ENCODE measurements at places on chromosomes 4 and X.

DNA sequence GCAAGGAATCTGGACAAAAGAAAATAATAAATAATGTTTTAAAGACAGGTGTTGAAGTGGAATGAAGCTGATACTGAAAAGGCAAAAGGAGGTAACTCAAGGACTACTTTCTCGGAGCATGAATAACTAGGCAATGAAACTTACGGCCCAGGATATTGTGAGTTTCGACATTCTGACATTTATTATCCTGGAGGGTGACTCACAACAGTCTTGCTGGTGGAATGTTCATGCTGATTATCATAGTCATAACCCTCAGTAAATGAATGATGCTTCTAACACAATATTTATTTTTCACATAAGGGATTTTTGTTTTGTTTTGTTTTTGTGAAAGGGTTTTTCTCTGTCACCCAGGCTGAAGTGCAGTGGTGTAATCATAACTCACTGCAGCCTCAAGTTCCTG is 147.0 kb upstream of the HPGD start:
- DNase-seq = no peak

- no peak for DNase-seq
Observed at GRCh38 chr4:154534296-154534695, 15.9 kb downstream of the PLRG1 start.

- DNase-seq = no peak
Observed at GRCh38 chr4:94828882-94829281, 71.1 kb downstream of the BMPR1B start.

- DNase-seq = peak; percentile 64
Observed at GRCh38 chrX:150364347-150365050, 1.4 kb downstream of the MAMLD1 start.

DNA sequence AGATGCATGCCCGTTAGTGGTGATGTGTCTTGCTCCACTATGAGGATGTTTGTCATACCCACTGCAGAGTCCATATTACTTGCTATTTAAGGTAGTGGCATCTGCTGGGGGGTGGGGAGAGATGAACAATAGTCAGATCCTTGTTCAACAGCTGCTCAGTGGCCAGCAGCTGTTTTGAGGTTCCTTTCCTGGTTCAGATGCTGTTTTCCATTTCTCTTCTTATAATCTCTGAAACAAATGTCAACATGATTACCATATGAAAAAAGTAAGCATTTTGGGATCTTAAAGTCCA is 1567.9 kb upstream of the TENM3 start:
- DNase-seq = no peak
